ENCODE measurements at places on chromosomes 3 and 15. TPM values are rescaled to one million over a fixed set of nuclear protein-coding genes. Genes with fewer than 3 reads are reported as not detected.
A peak's percentile ranks its signal among the peaks of the same experiment; 100 is the strongest.

DNA sequence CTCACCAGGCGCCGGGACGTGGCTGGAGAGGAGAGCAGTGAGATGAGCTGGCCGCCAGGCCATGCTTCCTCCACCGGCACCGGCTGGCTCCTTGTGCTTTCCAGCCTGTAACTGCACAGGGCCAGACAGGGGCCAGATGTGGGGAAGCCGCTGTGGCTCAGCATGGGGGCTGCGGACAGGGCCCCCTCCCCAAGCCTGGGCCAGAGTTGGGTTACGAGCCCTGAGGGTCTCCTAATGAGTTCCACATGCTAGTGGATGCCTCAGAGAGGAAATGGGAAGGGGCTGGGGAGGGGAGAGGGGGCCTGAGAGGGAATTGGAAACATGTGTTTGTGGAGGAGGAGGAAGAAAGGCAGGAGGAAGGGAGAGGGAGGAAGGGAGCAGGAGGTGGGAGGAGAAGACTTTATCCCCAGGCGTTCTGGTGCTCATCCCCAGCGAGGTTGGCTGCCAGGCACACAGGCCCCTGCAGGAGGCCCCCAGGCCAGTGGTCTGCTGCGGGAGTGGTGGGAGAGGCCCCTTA lies 11.7 kb upstream of the DUSP7 start:
- DNase-seq: peak; percentile 72

DNA sequence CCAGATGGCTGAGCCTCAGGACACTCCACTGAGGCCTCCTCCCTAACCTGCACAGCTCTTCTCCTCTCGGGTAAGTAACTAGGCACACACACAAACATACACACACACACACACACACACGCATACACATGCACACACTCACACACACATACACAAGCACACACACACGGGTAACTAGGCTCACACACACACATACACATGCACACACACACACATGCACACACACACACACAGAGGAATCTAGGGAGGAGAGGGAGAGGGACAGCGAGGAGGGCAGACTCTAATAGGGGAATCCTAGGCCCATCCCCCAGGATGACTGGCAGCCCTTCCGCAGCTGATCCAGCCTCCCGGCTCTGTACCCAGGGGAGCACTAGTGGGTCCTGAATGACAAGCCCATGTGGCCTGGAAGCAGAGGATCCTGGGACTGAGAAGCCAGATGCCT lies 177.4 kb upstream of the LINGO1 start:
- no peak for DNase-seq

DNA sequence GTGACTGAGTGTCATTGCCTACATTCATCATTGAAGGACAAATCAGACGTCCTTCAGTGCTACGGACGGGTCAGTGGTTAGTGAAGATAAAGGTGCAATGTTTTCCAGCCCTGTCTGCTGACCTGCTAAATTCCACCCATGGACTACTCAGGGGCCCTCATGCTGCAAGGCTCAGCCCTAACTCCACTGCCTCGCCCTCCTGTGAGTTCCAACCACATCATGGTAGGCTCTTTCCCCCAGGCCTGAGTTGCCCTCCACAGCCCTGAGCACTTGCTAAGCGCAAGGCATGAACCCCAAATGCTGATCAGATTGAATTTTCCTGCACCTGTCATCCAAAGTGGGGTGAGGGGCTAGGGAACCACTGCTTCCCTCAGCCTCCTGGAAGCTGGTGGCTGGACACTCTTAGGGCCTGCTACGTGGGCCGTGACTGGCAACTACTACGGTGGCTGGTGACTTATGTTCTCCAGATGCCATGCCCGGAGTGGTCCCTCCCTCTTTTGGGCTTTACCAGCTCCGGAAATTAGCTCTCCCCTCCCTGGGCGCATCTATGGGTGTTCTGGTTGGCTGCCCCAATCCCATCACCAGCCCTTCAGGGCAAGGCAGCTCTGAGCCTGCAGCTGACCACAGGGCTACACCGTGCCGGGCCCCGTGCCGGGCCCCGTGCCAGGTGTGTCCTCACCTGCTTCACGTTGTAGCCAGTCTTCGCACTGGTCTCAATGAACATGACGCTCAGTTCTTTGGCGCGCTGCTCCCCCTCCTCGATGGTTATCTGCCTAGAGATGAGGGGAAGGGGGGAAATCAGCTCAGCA lies 32.1 kb downstream of the SRPRB start:
- no peak for DNase-seq

DNA sequence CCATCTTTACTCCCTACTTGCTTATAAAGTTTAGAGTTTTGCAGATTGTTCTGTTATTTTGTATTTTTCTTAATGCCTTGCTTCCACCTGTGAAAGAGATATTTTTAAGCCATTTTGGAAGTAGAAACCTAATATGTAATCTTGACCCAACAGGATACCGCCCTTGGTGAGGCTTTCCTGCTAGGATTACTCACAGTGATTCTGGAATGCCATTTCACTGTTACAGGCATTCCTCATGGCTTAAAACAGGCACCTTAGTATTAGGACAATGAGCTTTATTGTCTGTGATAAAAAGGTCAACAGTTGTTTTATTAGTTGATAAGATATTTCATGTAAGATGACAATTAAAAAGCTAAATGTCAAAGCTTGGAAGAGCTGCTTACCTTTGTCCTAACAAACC lies 58.2 kb downstream of the PHLDB2 start:
- no peak for DNase-seq

- DNase-seq: no peak
Measured at GRCh38 chr3:42486814-42487565, 15.5 kb upstream of the VIPR1 start.

DNA sequence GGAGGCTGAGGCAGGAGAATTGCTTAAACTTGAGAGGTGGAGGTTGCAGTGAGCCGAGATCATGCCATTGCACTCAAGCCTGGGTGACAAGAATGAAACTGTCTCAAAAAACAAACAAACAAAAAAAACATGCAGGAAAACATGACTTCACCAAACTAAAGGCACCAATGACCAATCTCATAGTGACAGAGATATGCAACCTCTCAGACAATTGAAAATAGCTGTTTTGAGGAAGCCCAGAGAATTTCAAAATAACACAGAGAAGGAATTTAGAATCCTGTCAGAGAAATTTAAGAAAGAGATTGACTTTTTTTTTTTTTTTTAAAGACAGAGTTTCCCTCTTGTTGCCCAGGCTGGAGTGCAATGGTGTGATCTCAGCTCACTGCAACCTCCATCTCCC lies 26.1 kb downstream of the NCBP2 start:
- no peak for DNase-seq

GRCh38 chr15:42202653-42203052 lies 5.5 kb downstream of the VPS39 start:
- no peak for DNase-seq

GRCh38 chr3:48135552-48136495 lies 52.4 kb downstream of the CDC25A start:
- no peak for DNase-seq

DNA sequence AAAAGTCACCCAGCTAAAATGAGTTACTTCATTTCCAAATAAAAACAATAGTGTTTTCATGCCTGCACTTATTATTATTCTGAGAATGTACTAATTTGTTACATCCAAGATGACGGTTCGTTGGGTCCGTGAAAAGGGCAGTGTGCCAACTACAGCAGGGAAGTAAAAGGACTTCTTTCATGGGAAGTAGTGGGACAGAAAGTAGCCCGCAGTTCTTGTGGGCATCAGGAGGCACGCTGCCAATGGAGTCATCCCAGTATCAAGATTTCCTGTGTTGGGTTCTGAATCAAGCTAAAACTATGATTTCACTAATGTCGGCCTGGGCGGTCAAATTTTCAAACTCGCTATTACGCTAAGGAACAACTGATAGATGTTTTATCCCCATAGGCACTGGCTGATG lies 254.5 kb upstream of the SOX2 start:
- no peak for DNase-seq

DNA sequence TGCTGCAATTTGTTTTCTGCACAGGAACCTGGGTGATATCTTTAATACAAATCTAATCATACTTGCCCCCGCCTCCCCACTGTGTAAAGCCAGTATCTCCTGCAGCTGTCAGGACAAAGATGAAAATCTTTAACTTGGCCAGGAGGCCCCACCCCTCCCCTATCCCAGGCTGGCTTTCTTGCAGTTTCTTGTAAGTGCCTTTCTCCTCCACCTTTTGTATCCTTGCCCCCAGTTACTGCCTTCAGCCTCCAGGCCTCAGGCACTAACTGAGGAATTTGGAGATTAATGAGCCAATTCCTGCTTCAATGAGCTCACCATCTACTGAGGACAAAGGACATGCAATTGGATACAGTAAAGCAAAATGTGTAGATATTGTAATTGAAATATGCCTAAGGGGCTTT lies 6.5 kb downstream of the GCSAM start:
- DNase-seq: no peak

DNA sequence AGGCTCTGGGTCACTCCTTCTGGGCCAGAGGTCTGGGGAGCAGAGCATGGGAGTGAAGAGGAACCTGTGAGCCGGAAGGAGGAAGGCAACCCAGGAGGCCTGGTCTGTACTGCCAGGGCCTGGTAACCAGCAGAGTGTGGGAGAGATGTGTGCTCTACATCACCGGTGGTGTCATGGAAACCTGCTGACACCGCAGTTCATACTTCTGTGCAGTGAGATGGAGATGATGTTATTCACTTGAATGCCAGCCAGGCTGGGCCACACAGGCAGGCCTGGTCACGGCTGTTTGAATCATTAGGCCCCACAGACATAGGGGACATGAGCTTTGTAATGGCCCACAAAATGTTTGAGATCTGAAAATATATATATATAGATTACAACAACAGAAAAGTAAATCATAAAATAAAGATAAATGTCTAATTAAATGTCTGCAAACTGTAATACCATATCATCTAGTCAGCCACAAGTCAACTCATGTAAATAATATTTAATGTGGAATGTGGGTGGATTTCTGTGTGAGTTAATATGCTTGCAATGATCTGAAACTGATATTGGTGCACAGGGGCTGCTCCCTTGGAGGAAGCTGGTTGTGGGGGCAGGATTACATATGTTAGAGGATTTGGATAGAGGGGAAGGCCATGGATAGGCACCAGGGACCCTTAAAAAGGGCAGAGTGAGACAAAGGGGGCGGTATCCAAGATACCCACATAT lies 108.5 kb upstream of the PFN2 start:
- DNase-seq: no peak

- no peak for DNase-seq
Measured at GRCh38 chr3:128800241-128801187, 74.5 kb downstream of the RAB7A start.

DNA sequence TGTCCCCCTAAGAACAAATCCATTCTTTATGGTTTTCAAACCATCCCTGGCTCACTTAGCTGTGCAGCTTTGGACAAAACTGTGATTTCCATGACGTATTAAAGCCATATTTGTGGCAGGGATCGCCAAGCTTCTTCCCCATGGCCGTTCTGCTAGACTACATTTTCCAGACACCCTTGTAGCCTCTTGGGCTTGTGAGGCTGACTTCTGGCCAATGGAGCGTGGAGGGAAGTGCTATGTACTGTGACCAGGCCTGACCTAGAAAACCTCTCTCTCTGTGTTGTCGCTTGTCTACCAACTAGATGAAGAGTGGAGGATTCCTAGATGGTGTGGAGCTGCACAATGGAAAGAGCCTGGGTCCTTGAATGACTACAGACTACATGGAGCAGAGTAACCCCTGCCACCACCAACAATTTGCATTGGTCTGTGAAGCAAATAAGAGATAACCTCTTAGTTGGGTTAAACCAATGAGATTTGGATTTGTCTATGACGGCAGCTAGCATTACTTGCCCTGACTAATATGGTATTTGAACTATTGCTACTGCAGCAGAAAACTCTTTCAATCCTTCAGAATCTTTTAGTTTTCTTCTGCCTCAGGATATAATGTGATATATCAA lies 22.1 kb upstream of the MGLL start:
- no peak for DNase-seq

The MUSTN1 gene
- not detected for polyA plus RNA-seq

The IFT57 gene
- 108 TPM for polyA plus RNA-seq

The HESX1 gene
- polyA plus RNA-seq: 3.4 TPM

The DUT gene
- polyA plus RNA-seq: 182 TPM
